ENCODE measurements at places on chromosomes 1 and 21.

GRCh38 chr1:175600721-175601440 lies 142.5 kb downstream of the TNR start:
- no peak for DNase-seq

DNA sequence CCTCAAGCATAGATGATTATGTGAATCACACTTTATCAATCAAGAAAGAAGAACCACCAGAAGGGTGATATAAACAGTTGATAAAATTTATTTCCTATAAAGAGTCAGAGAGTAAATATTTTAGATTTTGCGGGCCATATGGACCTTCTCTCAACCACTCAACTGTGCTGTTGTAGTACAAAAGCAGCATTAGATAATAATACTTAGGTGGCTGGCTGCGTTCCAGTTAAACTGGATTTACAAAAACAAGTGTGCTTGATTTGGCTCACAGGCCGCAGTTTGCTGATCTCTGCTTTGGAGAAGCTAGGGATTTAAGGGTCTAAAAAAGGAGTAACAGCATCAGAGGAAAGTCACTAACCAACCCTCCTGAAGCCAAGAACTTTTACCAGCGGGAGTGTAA lies 1406.0 kb downstream of the KCNT2 start:
- DNase-seq = no peak

- no peak for DNase-seq
Observed at GRCh38 chr1:2805801-2806430, 4.4 kb upstream of the TTC34 start.

DNA sequence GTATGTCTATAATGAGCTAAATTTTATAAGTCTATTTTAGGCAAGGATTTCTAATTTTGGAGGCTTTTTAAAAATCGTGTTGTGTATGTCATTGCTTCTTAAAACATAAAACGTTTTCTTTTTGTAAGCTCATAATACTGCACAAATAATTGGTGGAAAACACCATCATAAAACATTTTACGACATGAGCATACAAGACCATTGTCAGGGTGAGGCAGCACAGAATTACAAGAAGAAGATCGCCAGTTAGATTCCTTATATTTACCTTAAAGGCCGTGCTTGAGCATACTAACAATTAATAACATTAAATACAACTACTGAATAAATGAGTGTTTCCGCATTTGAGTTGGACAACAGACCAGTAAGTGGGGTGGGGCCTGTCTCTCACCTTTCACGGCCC lies 19.1 kb upstream of the LMX1A start:
- DNase-seq = no peak

GRCh38 chr1:153032073-153032472 lies 1.1 kb downstream of the SPRR1B start:
- DNase-seq = no peak

DNA sequence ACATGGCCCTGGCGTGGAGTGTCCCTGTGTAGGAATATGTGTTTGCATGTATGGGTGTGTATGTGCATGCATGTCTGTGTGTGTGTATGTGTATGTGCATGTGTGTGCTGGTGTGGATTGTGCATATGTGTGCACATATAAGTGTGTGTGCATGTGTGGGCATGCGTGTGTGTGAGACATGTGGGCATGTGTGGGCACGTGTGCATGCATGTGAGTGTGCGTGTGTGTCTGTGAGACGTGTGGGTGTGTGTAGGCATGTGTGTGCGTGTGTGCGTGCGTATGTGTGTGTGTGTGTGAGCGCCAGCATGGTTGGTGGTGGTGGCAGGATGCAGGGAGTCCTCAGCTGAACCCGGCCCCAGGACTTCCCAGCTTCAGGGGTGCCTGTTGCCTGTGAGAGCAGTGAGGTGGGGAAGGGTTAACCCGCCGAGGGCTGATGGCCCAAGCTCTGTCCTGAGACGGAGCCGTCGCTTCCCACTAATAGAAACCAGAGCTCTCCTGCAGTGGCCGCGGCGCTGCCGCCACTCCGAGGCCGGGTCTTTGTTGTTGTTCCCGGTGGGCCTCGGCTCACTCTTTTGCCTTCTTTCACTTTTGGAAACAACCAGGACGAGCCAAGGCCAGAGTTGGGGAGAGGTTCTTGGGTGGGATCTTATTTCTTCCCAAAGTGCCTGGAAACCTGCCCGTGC lies 143.6 kb upstream of the ARHGEF16 start:
- DNase-seq = no peak

DNA sequence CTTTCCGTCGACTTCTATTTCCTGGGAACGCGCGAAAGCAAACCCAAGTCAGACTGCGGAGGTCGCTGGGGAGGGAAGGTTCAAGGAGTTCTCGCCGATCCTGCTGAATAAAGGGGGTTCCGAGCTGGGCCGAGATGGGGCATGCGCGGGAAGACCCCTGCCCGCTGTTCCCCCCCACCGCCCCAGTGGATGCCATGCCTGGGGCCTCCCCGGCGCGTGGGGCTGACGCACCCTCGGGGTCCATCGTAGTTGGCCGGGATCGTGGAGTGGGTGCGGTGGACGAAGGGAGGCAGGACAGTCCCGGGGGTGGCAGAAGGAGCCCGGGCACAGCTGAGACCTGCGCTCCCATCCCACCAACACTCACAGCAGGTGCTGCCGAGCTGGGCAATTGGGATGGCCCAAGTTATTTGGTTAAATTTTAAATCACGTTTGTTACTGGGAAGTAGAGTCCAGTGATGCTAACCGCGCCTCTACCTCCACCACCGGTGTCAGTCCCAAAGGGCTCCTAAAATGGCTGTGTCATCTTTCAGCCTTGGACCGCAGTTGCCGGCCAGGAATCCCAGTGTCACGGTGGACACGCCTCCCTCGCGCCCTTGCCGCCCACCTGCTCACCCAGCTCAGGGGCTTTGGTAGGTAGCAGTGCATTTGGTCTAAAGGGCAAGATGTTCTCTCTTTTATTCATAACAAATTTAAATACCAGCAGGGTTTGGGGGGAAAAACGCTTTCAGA lies 801 bp downstream of the MX1 start:
- no peak for DNase-seq

- DNase-seq = no peak
Observed at GRCh38 chr21:25421321-25422028, 185.8 kb downstream of the MRPL39 start.

- no peak for DNase-seq
Observed at GRCh38 chr1:108028841-108029388, 63.9 kb upstream of the VAV3 start.

DNA sequence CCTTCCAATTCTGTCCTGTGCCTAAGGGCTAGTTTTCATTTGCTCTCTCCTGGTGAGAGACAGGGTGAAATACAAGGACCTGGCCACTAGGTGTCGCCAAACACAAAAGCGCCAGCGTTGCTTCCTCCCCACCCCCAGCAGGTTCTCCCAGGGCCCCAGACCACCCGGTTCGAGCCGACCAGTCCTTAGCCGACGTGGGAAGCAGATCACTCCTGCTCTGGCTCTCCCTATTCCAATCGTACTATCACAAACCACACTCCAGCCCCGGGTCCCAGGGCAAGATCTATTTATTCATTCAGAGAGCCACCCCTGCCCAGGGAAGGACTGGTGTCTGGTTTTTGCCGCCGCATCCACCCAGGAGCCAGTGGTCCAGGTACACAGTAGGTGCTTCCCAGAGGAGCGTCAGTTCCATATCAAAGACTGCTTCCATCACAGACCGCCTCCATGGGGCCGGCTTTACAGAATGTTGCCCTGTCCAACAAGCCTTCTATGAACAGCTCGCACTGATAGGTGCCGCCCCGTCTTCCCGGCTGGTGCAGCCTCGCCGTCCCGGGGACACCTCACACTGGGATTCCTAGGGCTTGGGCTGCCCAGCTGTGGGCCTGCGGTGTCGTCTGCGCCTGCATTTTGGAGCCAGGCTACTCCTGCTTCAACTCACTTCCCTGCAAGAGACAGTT lies 35.0 kb downstream of the CTNNBIP1 start:
- no peak for DNase-seq

GRCh38 chr21:15625363-15625762 lies 104.4 kb upstream of the USP25 start:
- no peak for DNase-seq

- DNase-seq = no peak
Observed at GRCh38 chr1:45669379-45669778, 17.0 kb downstream of the GPBP1L1 start.

DNA sequence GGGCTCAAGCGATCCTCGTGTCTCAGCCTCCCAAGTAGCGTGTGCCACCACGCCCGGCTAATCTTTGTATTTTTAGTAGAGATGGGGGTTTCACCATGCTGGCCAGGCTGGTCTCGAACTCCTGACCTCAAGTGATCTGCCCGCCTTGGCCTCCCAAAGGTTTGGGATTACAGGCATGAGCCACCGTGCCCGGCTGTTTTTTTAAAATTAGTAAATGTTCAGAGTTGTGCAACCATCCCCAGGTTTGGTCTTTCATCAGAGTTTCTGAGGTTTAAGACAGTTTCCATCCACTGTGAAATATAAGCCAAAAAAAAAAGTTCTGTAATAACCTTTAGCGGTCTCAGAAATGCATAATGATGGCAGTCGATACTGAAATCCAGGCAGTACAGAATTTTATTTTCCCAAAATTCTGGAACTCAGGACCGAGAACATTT lies 550 bp upstream of the SYT11 start:
- no peak for DNase-seq

GRCh38 chr1:145778146-145778540 lies 45.8 kb downstream of the RNF115 start:
- DNase-seq = no peak

DNA sequence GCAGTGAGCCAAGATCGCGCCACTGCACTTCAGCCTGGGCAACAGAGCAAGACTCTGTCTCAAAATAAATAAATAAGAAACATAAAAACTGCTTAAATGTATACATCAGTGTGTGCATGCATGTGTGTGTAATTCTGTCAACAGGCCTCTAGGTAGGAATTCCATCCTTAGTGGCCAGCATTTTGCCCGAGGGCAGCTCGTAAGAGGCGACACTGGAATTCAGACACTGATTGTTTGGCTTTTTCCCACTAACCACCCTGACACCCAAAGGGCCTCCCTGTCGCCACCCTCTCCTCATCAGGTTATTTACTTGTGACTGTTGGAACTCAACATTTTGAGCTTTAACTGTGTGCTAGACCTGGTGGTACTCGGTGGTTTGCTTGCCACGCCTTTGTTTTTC lies 64.0 kb upstream of the KIF1B start:
- no peak for DNase-seq

DNA sequence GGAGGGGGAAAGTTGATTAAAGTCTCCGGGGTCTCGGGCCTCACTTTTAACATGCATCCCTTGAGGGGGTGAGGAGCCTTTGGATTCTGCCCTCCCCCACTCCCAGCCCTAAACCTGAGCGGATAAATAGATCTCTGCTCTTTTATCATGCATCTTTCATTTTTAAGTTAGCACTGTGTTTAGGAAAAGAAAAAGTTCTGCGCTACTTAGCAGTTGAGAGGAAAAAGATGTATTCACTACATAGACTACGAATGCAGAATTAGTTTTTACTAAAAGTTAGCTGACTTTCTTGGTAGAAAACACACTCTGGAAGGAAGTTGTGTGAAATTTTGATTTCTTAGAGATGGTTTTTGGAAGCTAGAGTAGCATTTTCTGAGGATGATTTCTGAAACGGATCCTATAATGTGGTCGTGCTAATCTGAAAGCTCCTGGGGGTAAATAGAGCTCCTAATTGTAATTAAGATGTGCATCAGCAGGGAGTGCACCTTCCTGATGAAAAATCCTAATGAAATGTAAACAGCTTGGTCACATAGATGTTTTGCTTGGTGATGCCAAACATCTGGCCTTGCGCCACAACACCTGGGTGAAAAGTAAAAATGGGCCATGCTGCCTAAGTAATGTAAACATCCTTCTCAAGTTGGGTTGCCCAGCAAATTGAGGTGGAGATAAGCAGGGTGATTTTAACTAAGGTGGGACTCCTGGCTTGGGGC lies 1.8 kb downstream of the ROR1 start:
- DNase-seq = no peak

- DNase-seq = no peak
Observed at GRCh38 chr1:72435025-72435424, 152.7 kb upstream of the NEGR1 start.

GRCh38 chr1:209404577-209404976 lies 178.9 kb upstream of the CAMK1G start:
- DNase-seq = no peak

DNA sequence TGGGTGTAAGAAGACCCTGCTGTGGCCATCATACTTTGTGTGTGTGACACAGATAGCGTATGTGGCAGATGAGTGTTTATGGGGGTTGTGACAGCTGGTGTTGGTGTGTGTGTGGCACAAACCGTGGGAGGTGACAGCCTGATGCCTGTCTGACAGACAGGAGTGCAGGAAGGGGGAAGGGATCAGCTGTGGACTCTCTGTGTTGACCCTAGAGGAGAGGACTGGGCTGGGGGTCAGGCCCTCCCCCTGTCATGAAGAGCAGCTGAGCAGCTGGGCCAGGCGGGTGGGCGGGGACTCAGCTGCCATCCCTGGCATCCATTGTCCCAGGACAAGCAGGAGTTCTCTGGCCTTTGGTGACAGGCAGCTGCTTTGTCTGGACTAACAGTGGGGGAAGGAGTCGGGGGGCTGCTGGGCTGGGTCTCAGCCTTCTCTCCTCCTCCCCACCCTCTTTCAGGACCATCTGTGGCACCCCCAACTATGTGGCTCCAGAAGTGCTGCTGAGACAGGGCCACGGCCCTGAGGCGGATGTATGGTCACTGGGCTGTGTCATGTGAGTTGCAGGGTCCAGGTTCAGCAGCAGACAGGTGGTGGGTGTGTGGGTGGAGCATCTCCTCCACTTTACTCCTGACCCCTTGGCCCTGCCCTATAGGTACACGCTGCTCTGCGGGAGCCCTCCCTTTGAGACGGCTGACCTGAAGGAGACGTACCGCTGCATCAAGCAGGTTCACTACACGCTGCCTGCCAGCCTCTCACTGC lies 2.3 kb downstream of the PLK3 start:
- no peak for DNase-seq

DNA sequence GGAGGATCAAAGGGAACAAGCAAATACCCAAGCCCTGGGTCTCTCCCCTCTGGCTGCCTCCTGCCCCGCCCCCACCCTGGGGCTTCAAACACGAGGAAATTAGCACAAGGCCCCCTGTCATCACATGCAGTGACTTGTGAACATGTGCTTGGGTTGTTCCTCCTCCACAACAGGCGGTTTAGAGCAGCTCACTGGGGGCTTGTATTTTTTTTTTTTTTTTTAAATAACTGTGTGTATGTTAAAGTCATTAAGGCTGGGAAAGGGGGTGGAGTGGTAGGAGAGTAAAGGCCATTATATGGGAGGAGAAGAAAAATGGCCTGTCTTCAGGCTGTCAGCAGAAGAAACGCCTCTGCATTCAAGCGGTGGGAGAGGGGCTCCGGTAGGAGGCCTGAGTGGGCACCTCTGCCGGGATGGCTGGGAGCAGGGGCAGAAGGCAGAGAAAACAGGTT lies 64.2 kb downstream of the PLXNA2 start:
- no peak for DNase-seq

GRCh38 chr1:178076607-178077006 lies 17.3 kb upstream of the RASAL2 start:
- no peak for DNase-seq

- no peak for DNase-seq
Observed at GRCh38 chr1:1099506-1100183, 16.2 kb downstream of the C1orf159 start.
